Adrenal gland (tissue), 19 donors: ENCODE measurements at places on chromosomes 2 and 18. TPM values are rescaled to one million over a fixed set of nuclear protein-coding genes. Genes with fewer than 3 reads are reported as not detected.
A peak's percentile ranks its signal among the peaks of the same experiment; 100 is the strongest.

- no peak overlapping the region for H3K27ac ChIP-seq
- no peaks in the 10 kb centered on the region for H3K27me3 ChIP-seq
- DNase-seq, result no peak
- H3K36me3 ChIP-seq, result no peaks in the 10 kb centered on the region
Observed at GRCh38 chr2:225894236-225894980, 494.9 kb downstream of the NYAP2 start.

DNA sequence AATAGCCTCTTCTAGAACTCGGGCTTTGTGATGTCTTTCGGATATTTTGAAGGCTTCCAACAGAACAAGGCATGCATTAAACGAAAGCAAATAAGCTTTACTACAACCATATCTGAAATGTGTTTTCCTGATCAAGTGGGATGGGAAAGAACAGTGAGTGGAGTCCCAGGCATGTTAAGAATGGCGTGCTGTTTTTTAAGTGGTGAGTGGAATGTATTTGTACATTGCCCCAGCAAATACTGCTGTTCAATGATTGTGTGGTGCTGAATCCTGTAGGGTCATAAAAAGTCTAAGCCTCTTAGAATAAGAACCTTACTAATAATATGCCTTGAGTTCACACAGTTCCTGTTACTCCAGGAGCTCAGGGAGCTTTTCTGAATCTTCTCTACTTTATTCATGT is 52.5 kb downstream of the POMC start:
- no peak for DNase-seq
- no peaks in the 10 kb centered on the region for H3K27me3 ChIP-seq
- no peak overlapping the region for H3K4me3 ChIP-seq
- no peaks in the 10 kb centered on the region for H3K4me1 ChIP-seq
- H3K27ac ChIP-seq, result no peak overlapping the region
- no peaks in the 10 kb centered on the region for H3K36me3 ChIP-seq

Gene ZNF2
- 6.7 TPM for total RNA-seq

GRCh38 chr2:145137901-145138300 is 618.0 kb upstream of the ZEB2 start:
- DNase-seq, result no peak
- H3K4me3 ChIP-seq, result no peak overlapping the region
- no peak overlapping the region for H3K27ac ChIP-seq
- H3K4me1 ChIP-seq, result no peaks in the 10 kb centered on the region

DNA sequence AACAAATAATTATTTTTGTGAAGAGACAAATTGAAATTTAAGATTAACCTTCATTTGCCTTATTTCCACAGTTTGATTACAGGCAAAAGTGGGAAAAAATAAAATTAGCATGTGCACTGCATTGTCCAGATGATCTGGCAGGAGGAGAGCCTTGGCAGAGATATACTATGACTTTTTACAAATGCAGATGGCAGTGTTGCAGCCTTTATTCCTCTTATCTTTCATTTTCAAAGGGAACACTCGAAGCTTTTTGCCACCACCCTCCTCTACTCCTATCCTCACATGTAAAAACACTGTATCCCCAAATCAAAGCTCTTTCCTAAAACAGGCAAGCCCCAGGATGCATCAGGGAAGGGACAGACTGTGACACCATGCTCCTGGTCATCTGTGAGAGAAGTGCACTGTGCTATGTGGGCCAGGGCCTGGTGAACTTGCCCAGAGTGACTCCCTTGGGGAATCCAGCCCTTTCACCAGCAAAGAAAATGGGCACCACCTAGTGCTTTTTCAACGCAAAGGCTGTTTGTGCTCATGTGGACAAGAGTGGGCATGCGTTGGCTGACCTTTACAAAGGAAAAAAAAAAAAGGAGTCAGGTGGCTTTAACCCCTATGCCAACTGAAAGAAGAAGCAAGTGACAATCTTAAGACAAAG is 74.7 kb upstream of the ETAA1 start:
- peak overlapping the region; percentile 35 for H3K27ac ChIP-seq
- no peaks in the 10 kb centered on the region for H3K36me3 ChIP-seq
- peaks cover 31% of the 10 kb centered on the region for H3K4me1 ChIP-seq
- peak; percentile 76 for DNase-seq
- no peak overlapping the region for H3K4me3 ChIP-seq
